ENCODE measurements at places on chromosomes 4 and X.

- no peak for DNase-seq
Measured at GRCh38 chr4:151473521-151474097, 64.6 kb downstream of the FHIP1A start.

GRCh38 chrX:38142610-38143009 lies 78.1 kb downstream of the SRPX start:
- no peak for DNase-seq

- DNase-seq: no peak
Measured at GRCh38 chrX:50941638-50942037, 31.1 kb downstream of the BMP15 start.

- no peak for DNase-seq
Measured at GRCh38 chrX:16993791-16994318, 47.4 kb downstream of the REPS2 start.

DNA sequence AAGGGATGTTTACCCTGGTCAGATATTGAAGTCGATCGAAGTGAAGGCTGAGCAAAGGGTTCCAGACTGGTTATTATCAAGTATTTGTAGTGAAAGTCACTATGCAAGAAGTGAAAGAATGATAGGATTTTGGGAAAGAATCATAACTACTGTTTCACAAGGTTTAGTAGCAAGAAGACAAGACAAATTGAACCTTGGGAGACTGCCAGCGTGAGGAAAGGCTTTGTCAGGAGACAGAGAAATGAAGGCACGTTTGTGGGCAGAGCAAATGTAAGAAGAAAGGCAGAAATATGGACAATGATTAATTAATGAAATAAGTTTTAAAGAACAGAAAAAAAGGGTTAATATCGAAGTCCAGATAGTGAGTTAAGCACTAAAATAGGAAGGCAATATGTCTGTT lies 456.8 kb downstream of the TRIML1 start:
- DNase-seq: no peak

DNA sequence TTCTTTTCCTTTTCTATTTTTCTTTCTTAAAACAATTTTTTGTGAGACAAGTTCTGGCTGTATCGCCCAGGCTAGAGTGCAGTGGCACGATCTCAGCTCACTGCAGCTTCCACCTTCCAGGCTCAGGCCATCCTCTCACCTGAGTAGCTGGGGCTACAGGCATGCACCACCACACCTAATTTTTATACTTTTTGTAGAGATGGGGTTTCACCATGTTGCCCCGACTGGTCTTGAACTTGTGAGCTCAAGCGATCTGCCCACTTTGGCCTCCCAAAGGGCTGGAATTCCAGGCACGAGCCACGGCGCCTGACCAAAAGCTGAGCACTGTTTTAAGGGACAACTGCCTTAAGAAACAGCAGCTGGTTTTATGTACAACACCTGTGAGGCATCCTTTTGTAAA lies 9.3 kb upstream of the NAT8L start:
- no peak for DNase-seq

DNA sequence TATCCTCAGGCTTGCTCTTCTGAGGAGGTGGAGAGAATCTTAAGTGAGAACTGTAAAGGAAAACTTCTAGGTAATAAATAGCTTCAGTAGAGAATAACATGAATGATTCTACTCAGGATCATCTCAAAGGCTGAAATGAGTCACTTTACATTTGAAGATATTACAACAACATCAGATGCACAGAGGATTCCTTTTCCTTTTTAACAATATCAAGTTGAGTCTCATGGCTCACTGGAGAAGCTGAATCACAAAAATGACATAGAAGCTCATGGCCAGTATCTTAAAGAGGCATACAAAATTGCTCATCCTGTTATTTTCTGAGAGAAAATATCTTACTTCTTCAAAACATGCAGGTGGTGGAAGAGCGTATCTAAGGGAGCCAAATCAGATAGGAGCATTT lies 72.5 kb upstream of the EMCN start:
- DNase-seq: no peak

DNA sequence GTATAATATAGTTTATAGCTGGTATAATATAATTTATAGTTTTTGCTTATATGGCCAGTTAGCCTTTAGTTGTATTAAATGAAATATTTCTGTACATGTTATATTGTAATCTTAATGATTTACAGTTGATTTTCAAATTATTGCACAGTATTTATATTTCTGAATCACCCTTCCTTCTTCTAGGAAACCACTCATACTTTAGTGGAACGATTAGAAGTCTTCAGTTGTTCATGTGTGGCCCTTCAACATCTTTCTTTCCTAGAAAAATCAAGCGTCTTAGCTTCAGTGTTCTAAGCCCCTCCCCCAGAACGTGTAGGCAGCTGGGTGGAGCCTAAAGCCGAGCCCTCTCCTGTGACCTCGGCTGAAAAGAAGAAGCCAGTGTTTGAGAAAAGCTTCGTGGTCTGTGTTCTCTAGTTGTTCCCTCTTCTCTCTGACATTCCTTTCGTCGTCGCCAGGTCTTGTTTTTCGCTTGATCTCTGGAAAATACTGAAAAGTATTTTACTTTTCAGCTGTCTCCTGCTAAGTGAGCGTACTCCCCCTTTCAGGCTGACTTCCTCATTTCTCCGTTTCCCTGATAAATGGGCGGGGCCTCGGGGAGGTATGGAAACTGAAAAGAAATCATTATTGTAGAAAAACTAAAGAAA lies at the start of gene C4orf33:
C4orf33 (plus strand) TSS at position 342 of the 644 bp plus-strand sequence. CDS start 6,459 bp downstream, outside the sequence.
- DNase-seq: peak; percentile 71

Measured in activated T-cell treated with anti-CD3 and anti-CD28 coated beads for 4 hours (primary cell).